ENCODE measurements at places on chromosomes 7 and 10. TPM values are rescaled to one million over a fixed set of nuclear protein-coding genes. Genes with fewer than 3 reads are reported as not detected.

The FAM131B gene
- 78.4 TPM for total RNA-seq

The SSBP1 gene
- 87.2 TPM for total RNA-seq

The TMEM140 gene
- total RNA-seq = 0.92 TPM

The TMEM209 gene
- total RNA-seq = 17.3 TPM
